Right renal pelvis (tissue), 4 donors: ENCODE measurements at places on chromosomes 3 and 15. TPM values are rescaled to one million over a fixed set of nuclear protein-coding genes. Genes with fewer than 3 reads are reported as not detected.
A peak's percentile ranks its signal among the peaks of the same experiment; 100 is the strongest.

LIPC gene
- polyA plus RNA-seq: 14.7 TPM

GOLGA8J gene
- 0.80 TPM for polyA plus RNA-seq

MOBP gene
- 0.04 TPM for polyA plus RNA-seq

PCOLCE2 gene
- polyA plus RNA-seq: 4.8 TPM

DNA sequence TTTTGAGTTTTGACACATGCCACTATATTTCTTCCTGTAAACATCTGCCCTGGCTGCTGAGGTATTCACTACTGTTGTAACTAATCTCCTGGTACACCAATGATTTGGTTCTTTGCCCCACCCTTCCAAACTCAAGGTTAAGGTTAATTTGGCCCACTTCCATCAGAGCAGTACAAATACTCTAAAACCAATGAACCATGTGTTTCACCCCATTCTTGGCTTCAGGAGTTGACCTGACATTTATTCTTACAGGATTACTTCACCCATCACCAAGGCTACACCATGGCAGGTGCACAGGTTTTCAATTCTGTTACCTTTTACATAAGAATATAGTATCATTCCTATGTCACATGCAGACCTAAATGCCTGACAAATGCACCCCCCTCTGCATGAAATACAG is 1179.9 kb downstream of the ZPLD1 start:
- no peak for DNase-seq

DNA sequence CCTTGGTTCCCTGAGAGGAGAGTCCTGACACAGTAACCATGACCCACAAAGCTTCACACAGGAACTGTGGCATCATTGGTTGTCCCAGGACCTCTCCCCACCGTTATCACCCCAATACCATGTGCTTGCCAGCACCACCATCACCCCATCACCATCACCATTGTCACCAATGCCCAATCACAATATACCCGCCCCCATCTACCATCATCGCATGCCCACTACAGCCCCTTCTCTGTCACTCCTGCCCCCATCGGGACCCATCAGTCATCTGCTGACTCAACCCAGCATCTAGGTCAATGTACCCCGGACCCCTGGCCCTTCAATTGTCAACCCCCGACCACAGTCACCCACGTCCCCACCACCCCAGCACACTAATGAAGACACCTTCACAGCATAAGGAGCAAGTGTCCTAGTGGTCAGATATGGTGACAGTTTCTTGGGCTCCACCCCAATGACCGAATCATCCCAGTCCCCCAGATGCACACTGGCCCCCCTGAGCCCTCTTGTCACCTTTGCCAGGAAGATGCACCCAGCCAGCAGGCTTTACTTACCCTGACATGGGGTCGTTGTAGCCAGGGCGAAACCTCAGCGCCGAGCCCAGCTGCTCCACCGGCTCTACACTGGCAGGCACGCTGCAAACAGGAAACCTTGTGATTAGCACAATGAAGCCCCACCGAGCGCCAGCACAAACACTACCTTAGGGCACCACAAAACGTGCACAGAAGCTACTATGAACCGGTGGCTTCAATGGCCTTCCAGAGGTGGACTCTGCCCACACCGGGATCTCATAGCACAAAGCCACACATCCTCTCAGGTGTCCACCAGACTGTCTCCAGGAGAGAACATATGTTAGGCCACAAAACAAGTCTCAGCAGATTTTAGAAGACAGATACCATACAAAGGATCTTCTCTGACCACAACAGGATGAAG is 25.1 kb downstream of the SHISA5 start:
- DNase-seq: no peak

GRCh38 chr15:47196048-47196447 is 521.3 kb upstream of the SEMA6D start:
- peak; percentile 83 for DNase-seq

GRCh38 chr3:157300094-157300493 is 136.6 kb upstream of the PTX3 start:
- no peak for DNase-seq

DNA sequence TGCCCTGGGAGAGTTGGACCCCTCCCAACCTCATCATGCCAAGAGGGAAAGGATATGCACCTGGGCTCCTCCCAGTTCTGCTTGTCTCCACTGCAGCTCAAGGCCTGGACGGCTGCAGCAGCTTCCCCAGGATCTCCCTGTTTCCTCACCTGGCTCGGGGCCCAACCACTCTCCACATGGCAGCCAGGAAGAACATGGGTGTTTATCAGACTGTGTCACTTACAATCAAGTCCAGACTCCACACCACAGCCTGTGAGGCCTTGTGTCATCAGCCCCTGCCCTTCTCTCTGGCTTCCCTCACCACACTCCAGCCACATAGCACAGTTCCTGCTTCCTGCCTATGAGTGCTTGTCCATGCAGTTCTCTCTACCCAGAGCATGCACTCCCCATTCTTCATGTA is 534.4 kb downstream of the EPHB1 start:
- no peak for DNase-seq

- no peak for DNase-seq
Measured at GRCh38 chr3:43353923-43354670, 67.8 kb downstream of the SNRK start.

GRCh38 chr3:52891164-52891563 is 6.2 kb downstream of the STIMATE start:
- no peak for DNase-seq

GRCh38 chr3:42752441-42752840 is 20.6 kb downstream of the CCDC13 start:
- DNase-seq: no peak

DNA sequence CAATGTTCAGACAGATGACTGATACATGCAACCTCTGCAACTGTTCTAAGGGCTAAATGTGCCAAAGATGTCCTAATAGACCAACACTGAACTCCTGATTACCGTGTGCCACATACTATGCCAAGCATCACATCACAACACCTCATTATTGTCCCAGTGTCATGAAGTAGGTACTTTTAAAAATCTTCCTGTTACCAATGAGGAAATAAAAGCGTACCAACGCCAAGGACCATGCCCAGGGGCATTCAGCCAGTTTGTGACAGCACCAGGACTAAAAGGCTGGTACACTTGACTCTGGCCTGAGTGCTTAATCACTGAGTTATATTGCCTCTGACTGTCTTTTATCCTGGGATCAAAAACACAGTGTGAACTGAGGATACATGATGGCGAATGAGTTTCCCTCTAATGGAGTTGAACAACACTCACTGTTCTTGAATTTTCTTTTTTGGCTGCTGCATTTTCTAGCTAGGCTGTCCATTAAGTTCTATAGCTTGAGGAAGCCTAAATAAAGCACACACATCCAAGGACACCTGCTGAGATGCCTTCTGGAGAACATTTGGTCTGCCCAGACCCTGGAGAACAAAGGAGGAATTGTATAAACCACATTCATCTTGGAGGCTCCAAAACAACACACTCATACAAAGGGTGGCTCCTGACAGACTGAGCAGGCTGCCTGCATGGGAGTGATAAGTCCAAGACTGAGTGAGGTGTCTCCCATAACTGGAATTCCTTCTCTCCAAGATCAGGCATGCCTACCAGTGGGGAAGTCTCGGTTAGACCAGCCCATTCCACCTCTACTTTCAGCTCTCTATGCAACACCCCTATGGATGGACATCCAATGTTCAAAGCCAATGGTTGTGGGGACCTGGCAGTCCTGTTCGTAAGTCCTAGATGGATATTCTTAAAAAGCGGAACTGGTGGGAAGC is 126.7 kb upstream of the PRICKLE2 start:
- DNase-seq: no peak

DNA sequence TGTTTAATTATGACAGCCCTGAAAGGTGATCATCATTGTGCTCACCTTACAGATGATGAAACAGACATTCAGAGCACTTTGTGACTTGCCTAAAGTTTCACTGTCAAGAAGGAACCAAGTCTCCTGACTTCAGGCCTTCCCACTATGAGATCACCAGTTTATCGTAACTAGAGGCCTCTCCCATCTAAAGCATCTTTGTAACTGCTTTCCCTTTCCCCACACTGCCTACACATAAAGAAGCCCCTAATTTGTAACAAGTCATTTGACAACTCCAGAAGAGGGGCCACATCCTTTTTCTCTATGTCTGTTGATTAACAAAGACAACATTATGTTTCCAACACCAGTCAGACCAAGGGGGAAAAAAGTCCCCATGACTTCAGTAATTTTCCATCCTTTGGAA is 1.1 kb downstream of the KLHL6 start:
- no peak for DNase-seq

- no peak for DNase-seq
Measured at GRCh38 chr3:5260992-5261501, 73.5 kb downstream of the EDEM1 start.

DNA sequence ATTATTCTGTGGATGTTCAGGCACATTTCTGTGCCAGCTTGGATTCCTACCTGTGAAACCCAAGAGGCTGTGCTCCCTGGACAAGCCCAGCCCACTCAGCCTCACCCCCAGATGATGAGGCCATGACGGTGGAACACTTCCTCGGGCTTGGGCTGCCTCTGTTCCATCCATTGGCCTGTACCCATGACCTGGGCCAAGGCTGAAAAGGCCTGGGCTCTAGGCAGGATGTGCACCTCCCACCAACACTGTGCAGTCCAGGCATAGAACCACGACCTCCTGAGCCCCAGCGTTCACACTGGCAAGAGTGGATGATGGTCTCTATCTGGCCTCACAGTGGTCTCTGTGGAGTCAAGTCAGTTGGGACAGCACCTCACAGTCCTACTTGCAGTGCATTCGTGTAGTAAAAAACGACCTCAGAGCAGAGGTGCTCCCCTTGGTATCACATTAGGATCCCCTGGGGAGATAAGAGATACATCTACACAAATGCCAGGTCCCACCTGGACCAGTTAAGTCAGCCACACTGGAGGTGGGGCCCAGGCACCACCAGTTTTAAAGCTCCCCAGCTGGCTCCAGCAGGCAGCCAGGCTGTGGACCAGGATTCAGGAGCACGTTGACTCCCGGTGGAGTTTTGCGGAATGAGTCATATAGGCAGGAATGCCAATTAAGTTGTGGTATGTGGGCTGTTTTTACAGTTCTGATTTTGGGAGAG is 39.0 kb upstream of the IGF1R start:
- no peak for DNase-seq

DNA sequence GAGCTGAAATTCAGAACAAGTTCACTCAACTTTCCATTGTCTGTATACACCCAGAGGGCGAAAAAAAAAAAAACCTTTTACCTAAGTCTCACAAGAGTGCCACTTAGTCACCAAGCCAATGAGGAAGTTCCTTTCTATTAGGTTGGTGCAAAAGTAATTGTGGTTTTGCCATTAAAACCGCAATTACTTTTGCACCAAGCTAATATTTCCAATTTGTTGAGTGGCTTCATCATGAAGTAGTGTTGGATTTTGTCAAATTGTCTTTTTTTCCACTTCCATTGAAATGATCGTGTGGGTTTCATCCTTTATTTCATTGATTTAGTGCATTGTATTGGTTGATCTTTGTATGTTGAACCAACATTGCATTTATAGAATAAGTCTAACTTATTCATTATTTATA is 253.9 kb downstream of the ZIC4 start:
- no peak for DNase-seq

GRCh38 chr15:57015897-57016296 is 97.5 kb downstream of the TCF12 start:
- DNase-seq: no peak

- DNase-seq: no peak
Measured at GRCh38 chr3:194508491-194509453, 22.0 kb upstream of the ATP13A3 start.
